Activated naive CD4-positive, alpha-beta T cell (primary cell): ENCODE measurements at places on chromosomes 4 and X.

DNA sequence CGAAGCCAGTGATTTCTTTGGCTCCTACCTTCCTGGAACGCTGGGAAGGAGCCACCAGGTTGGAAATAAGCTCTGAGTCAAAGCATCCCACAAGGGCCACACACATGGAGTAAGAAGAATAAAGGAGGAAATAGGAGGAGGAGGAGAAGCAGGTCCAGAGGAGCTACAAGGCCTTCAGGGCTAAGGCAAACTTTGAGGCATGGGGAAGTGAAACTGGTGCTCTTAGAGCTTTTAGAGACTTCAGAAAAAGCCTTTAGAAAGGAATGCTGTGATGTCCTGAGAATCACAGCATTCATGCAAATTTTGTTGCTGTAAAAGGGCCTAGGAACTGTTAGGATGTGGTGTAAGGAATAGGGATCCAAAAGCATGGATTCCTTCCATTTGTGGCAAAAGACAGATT, 135.9 kb upstream of the ARHGEF9 start:
- no peak for DNase-seq

DNA sequence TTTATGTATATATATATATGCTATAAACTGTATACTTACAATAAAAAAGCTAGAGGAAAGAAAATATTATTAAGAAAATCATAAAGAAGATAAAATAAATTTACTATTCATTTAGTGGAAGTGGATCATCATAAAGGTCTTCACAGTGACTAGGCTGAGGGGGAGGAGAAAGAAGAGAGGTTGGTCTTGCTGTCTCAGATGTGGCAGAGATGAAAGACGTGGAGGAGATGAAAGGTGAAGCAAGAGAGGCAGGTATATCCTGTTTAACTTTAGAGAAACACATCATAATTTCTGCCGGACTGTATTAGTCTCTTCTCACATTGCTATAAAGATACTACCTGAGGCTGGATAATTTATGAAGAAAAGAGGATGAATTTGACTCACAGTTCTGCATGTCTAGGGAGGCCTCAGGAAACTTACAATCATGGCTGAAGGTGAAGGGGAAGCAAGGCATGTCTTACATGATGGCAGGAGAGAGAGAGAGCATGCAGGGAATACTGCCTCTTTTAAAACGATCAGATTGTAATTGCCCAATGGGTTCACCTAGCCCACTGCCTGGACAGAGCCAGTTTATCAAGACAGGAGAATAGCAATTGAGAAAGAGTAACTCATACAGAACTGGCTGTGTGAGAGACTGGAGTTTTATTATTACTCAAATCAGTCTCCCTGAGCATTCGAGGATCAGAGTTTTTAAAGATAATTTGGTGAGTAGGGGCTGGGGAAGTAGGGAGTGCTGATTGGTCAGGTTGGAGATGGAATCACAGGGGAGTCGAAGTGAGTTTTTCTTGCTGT, 22.1 kb upstream of the RRAGB start:
- no peak for DNase-seq

GRCh38 chr4:35106091-35106734, 1138.1 kb downstream of the ARAP2 start:
- no peak for DNase-seq

DNA sequence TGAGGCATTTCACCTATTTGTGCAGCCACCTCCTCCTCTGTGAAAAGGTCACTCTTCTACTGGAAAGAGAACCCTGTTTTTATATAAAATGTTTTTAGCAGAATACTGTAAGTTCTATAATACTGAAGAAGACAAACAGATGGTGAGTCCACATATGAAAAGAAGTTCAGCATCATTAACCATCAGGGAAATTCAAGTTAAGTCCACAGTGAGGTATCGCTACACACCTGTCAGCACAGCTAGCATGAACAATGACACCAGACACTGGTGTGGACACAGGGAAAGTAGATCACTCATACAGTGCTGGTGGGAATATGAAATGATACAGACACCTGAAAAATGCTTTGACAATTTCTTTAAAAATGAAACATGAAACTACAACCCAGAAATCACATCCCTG, 133.0 kb downstream of the MAD2L1 start:
- no peak for DNase-seq

- DNase-seq: no peak
Observed at GRCh38 chr4:170423137-170423536, 333.4 kb upstream of the AADAT start.

GRCh38 chrX:15366506-15367352, 17.5 kb downstream of the VEGFD start:
- DNase-seq: no peak

DNA sequence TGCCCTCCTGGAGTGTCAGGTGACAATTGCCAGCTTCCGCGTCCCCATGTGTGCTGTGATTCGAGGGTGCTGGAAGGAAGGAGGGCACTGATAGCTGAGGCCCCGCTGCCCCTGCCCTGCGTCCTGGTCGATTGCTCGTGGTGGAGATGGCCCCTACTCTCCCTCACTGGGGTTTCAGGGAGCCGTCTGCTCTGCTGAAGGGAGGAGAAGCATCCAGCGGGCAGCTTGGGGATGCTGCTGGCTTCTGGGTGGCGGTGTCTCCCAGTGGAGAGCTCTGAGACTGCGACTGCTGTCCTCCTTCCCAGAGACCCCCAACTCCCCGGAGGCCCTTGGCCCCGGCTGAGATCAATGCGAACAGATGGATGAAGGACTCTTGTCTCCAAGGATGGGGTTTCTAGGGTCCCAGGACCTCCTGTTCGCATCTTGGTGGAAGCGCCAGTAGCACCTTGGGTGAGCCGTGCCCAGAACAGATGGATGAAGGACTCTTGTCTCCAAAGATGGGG, 98.6 kb downstream of the PSAPL1 start:
- no peak for DNase-seq

- no peak for DNase-seq
Observed at GRCh38 chrX:131288738-131289511, at the start of gene IGSF1. TSS of gene IGSF1 (minus strand) at chrX:131289306. CDS start at chrX:131286674, 2,632 bp downstream.

- DNase-seq: no peak
Observed at GRCh38 chrX:54444752-54445151, 4.5 kb downstream of the TSR2 start.

DNA sequence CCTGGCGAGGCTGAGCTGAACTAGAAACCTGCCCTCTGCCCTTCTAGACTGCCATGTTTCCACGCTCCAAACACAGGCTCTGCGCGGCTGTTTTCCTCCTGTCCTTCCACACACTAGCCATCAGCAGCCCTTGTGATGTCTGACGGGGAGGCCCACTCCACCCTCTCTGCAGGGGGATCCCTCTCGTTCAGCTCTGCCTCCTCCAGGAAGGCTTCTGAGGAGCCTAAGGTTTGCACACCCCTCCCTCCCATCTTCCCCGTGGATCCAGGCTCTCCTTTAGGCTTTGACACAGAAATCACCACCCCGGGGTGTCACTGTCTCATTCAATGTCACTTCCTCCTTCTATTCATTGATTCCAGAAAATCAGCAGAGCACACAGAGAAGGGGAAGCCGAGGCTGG, 38.6 kb upstream of the CRMP1 start:
- DNase-seq: no peak

DNA sequence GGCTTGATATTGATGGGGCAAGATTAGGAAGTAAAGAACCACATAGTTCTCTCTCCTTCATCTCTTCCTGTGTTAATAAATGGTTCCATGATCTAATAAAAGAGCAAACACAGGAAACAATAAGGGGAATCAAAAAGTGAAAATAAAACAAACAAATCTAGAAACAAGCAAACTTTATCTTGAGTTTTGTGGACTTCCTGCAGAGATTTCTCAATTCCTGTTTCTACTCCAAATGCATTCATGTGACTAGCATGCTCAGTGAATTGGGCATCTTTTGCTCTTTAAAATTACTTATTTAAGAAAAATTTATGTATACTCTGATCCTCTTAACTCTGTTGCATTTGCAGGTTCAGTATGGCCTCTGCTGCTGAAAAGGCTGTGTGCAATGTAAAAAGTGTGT, 682.0 kb downstream of the KCTD8 start:
- no peak for DNase-seq

GRCh38 chr4:183158062-183158461, 59.0 kb downstream of the WWC2 start:
- no peak for DNase-seq

DNA sequence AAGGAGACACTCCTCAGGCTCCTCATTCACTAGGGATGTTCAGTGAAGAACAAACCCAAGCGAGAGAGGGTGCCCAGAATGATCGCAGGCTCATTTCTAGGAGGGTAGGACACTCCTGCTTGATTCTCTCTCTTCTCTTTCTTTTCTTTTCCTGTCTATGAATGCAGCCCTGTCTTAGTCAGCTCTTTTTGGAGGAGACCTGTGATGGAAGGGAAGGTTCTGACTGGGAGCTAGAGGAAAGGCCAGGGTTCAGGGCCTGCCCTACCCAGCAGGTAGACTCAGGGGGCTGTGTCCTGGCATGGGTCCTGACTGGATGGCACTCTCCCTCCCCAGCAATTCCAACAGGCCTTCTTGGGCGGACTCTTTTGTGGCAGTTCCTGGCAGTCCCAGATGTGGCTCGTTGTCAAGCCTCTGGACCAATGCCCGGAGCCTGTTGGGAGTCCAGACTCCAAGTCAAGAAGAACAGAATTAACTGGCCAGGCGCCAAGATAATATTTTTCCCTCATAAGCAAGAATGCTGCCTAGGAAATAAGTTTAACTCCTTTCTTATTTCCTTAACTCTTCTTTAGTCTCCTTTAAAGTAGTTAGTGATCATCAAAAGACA, 139.4 kb upstream of the SCML1 start:
- no peak for DNase-seq

- DNase-seq: no peak
Observed at GRCh38 chrX:22234380-22234779, 38.3 kb upstream of the CBLL2 start.

- no peak for DNase-seq
Observed at GRCh38 chr4:186536285-186536684, 19.1 kb downstream of the MTNR1A start.

DNA sequence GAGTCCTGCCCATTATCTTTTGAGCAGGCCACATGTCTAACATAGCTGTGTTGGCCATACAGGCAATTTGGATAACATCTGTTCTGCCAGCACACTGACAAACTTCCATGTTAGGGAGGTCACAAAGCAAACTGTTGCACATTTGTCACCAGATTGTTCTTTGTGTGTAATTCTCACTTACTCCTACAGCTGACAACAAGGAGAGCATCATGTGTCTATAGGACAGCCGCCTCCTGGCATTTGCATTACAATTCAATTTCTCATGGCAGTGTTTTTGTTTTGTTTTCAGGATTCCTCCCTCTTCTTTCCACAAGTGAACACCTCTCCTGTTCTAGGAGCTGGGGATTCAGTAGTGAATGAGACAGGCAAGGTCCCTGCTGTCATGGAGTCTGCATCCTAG, 94.3 kb upstream of the LEF1 start:
- no peak for DNase-seq

- no peak for DNase-seq
Observed at GRCh38 chr4:6395466-6396228, 76.8 kb downstream of the PPP2R2C start.

DNA sequence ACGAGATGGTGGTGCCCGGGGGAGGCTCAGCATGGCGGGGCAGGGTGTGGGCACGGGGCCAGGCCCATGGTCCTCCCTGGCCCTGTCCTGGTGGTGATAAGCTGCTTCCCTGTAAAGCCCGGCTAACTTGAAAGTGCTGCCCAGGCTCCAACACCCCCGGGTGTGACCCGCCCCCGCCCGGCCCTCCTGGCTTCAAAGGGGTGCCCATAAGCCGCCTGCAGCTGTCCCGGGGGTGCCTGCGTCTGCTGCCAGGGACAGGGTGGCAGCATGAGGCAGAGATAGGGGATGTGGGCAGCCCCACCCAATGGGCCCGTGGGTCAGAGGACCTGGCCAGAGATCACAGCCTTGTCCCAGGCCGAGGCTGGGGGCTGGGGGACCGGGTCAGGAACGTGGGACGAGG, 18.1 kb downstream of the FGFRL1 start:
- no peak for DNase-seq

DNA sequence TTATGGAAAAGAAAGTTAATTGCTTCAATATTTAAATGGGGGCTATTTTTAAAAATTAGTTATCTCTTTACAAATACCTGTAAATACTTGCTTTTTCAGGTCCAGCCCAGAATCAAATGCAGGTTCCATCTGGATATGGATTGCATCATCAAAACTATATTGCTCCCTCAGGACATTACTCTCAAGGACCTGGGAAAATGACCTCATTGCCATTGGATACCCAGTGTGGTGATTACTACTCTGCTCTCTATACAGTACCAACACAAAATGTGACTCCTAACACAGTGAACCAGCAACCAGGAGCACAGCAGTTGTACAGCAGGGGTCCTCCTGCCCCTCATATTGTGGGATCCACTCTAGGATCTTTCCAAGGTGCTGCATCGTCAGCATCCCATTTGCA, 29.2 kb downstream of the SEC24B start:
- no peak for DNase-seq

GRCh38 chr4:73853246-73853704, at the start of gene PF4V1:
TSS of gene PF4V1 (plus strand) at chr4:73853296. CDS start at chr4:73853363, 67 bp downstream.
- DNase-seq: no peak

- no peak for DNase-seq
Observed at GRCh38 chr4:104811727-104812126, 317.0 kb upstream of the CXXC4 start.

GRCh38 chrX:69130439-69130838, 34.8 kb downstream of the PJA1 start:
- no peak for DNase-seq

DNA sequence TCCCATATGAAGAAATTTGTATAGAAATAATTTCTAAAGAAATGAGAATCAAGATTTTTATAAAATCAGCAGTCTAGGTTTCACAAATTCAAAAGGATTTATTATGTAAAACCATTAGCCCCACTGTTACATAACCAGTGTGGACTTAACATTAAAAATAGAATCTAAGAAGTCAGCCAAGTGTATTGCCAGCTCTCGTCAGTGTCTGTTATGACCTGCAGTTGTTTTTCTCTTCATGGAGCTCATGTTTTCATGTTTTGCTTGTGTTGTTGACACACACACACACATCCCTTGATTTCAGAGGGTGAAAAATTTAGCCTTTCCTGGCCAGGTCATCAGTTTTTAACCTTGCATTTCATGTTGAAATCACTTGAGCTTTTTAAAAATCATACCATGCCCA, 39.5 kb downstream of the USP38 start:
- no peak for DNase-seq

DNA sequence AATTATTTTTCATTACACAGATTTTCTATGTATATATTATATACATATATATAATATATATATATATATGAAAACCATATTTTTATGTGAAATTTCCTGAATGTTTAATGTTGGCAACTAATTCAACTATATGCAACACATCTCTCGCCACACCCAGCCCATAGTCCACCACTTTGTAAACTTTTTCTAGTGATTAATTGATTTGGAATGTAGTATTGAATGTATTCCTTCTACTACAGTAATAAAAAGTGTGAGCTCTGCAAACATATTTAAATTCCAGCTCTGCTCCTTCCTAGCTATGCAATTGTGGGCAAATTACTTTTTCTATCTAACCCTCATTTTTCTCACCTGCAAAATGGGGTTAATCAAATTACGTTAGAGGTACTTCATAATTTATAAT, 187.8 kb downstream of the TEX11 start:
- no peak for DNase-seq
